ENCODE measurements at places on chromosomes 12 and 14.

GRCh38 chr12:4238577-4238976 lies 35.0 kb upstream of the CCND2 start:
- no peak for ATAC-seq

- ATAC-seq = no peak
Observed at GRCh38 chr12:128840862-128841468, 12.3 kb upstream of the GLT1D1 start.

GRCh38 chr12:614411-614970 lies 48.8 kb downstream of the NINJ2 start:
- peak; percentile 50 for ATAC-seq

DNA sequence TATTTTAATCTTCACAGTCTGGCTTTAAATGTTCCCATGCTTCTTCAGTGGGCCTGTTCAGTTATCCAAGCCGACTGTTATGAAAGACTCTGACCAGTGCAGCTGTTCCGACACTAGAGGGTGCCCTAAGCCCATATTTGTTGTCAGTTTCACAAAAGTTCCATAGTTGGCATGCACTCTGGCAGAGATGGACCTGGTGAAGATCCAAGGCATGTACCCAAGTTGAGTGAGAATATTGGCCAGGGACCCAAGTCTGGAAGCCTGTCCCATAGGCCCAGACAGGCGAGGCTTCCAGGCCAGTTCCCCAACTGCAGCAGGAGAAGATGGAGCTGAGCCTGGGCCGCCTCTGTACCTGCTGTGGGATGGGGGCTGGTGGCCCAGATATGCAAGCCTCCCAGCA lies 27.4 kb upstream of the GUCY2C start:
- ATAC-seq = no peak

DNA sequence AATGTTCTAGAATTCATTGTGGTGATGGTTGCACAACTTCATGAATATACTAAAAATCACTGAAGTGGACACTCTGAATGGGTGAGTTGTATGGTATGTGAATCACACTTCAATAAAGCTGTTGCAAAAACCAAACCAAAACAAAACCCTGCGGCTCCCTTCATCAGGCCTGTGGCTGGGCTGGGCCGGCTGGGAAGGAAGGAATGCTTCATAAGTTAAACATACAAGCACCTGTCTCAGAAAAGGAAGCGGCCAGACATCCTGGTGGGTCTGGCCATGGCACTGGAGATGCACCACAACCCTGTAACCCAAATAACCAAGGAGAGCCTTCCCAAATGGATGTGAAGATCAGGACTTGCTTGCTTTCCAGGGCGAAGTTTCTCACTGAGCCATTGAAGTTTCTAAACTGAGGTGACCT lies 34.9 kb downstream of the TTC7B start:
- ATAC-seq = no peak

- no peak for ATAC-seq
Observed at GRCh38 chr14:82403987-82404386, 870.3 kb upstream of the SEL1L start.

- ATAC-seq = no peak
Observed at GRCh38 chr12:52351196-52352059, 15.9 kb downstream of the KRT85 start.

- no peak for ATAC-seq
Observed at GRCh38 chr12:75239987-75240386, 30.3 kb upstream of the KCNC2 start.

DNA sequence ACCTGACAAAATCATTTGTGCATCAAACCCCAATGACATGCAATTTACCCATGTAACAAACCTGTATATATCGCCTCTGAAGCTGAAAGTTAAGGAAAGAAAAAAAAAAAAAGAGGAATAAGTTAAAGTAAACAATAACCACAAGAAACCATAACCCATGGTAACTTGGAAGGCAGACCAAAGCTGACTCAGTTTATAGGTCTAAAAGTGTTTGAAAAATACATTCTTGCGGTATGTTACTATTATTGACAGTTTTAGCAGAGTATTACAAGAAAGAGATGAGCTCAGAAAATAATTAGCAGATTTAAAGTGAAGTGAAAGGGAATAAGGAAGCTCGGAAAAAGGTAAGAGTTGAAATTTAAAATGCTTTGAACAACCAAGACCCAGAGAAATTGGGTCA lies 34.4 kb upstream of the MGAT4C start:
- ATAC-seq = no peak

GRCh38 chr14:33914676-33915516 lies 36.0 kb downstream of the EGLN3 start:
- ATAC-seq = peak; percentile 63

DNA sequence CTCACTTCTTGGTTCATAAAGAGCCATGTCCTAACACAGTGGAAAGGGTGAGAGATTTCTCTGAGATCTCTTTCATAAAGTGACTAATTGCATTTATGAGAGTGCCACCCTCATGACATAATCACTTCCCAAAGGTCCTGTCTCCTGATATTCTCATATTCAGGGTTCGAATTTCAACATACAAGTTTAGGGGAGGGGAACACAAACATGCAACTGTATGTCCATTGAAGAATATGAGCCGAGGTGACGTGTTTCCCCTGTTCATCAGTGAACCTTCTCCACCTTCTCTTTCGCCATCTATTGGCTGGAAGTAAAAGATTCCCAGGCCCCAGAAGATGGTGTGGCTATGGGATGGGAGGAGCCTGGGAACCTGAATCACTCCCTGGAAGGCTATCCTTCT lies 354.2 kb upstream of the ATP2B1 start:
- peak; percentile 63 for ATAC-seq

DNA sequence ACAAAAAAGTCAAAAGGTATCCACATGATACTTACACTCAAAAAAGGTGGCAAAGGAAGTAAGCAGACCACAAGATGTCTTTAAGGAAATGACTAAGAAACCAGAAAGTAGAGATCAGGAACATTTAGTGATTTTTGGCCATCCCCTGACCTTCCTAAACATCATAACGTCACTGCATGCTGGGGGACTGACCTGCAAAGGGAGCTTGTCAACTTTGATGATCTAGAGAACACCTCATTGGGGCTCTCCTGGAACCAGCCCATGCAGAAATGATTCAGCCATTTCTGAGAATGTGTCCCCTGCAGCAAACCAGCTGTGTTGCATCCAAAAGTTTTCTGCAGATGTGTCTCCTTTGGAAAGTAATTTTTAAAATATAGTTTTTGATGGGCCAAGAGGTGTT lies 152.2 kb upstream of the RASSF8 start:
- ATAC-seq = no peak

- no peak for ATAC-seq
Observed at GRCh38 chr12:25792031-25792430, 166.5 kb upstream of the RASSF8 start.

DNA sequence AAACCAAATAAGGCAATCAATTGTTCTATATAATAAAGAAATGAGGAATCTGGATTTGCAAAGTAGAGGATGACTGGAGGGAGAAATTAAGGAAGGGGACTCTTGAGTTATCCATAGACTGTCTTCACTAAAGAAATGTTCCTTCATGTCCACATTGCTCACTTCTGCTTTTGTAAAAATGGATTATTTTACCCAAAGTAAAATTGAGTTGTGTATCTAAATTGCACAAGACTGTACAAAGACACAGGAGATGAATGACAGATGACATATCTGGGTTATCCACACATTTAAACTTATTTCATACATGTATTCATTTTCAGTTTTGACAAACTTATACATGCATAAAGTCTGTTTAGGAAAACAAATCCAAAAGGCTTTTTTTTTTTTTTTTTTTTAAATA lies 11.3 kb downstream of the ATP2B1 start:
- ATAC-seq = no peak

DNA sequence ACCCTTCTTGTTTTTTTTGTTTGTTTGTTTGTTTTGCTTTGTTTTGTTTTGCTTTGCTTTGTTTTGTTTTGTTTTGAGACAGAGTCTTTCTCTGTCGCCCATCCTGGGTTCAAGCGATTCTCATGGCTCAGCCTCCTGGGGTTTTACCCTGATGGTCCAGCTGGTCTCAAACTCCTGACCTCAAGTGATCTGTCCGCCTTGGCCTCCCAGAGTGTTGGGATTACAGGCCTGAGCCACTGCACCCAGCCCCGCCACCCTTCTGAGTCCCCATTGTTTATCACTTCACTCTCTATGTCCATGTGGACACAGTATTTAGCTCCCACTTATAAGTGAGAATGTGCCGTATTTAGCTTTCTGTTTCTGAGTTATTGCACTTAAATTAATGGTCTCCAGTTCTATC lies 36.9 kb upstream of the BICD1 start:
- ATAC-seq = no peak

- peak; percentile 47 for ATAC-seq
Observed at GRCh38 chr12:96578526-96579125, 89.2 kb downstream of the CFAP54 start.

DNA sequence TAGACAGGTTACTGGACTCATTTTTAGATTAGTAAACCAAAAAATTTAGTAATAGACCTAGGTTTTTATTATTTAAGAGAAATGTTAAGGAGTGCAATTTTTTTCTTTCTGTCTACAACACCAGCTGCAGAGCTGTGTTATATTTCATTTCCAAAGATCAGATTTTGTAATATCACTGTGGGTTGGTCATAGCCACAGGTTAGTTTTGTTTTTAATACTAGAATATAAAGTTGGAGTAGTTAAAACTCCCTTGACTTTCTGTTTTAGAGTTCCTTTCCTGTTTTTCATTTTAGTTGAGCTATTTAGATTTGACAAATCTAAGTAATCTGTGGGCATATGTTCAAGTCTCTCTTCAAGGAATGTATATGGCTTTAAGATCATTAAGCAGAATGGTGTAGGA lies 30.7 kb upstream of the GARIN2 start:
- ATAC-seq = no peak

- no peak for ATAC-seq
Observed at GRCh38 chr14:99412117-99413061, 68.3 kb downstream of the SETD3 start.

GRCh38 chr12:45828402-45828801 lies 98.9 kb downstream of the ARID2 start:
- ATAC-seq = no peak

DNA sequence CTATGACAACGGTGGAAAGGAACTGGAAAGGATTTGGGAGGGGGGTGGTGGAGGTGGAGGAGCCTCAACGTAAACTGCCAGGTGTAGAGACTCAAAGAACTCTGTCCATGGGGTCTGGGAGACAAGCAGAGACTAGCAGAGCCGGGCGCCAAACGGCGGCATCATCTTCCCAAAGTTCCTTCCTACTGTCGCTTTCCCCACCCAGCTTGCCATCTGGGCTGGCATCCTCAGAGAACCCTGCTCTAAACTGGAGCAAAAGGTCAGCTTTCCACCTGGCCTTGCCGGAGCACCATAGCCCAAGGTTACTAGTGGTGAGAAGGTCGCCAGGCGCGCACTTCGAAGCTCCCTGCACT lies 4.0 kb upstream of the IRF2BPL start:
- ATAC-seq = no peak

DNA sequence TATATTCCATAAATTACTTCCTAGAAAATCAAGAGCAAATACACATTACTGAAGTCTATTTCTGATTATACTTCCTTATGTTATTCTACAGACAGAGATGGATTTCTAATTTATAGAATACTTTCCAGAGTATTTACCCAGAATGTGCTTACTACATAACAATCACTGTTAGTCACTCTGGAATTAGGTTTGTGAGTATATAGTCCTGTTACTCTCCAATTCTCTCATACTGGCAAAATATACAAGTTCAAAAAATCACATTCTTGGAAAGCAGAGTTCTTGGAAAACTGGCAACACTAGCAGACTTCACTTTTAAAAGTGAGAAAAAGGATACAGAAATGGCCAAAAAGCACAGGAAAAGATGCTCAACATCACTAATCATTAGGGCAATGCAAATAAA lies 7.3 kb downstream of the PPP2R5E start:
- no peak for ATAC-seq

- ATAC-seq = no peak
Observed at GRCh38 chr14:38522724-38523123, 266.8 kb upstream of the CLEC14A start.

DNA sequence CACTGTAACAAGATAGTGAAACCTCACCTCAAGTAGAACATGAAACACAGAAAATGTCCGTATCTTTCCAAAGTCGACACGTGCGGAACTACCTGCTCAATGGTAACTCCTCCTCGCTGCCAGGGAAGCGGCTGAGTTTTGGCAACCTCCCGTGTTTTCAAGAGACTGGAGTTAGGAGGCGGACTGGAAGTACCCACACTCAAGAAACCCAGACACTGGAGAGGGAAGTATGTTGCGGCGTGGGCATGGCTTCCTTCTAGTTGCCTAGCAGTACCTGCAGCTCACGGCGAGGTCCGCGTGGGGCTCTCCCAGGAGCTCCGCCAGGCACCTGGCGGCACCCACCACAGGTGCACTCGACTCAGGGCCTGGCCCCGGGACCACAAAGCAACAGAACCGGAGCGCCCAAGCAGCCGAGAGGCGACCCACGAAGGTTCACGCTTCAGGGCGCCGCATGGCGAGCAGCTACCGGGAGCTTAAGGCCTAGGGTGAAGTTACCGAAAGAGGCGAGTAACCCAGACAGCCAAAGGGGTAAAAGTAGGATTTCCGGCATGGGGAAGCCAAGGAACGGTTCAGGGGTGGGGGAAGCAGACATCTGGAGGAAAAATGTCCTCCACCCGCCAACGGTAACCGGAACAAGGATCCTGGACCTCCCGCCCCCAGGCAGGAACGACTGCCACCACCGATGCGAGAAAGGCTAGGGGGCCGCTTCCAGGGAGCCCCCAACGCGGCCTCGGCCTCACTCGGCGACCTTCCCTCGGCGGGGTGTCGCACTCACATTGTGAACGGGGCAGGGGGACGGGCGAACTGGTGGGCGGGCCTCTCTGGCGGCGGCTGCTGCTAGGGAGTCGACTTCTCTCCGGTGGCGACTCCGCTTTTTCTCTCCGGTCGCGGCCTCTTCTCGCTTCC lies 608 bp downstream of the PTGES3 start:
- ATAC-seq = peak; percentile 5

DNA sequence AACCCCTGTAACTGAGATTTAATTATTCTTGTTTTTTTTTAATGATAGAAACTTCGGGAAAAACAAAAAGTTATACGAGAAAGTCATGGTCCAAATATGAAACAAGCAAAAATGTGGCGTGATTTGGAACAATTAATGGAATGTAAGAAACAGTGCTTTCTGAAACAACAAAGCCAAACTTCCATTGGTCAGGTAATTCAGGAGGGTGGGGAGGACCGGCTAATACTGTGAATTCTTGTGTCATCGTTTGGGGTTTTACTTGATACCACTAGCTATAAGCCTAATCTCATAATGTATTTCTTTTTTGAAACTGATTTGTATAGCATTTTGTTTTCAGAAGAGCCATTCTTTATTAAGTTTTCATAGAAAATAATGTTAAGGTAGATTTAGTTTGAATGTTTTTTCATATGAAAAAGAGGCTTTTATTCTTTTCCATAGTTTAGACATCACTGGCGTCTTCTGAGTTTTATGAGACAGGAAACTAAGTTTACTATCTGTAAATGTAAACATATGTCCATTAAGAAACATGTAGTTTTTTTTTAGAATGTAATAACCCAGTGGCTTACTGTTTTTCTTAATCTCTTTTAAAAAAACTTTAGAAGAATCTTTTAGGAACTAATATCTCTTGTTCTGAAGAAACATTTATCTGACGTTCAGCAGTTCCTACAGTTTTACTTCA lies 62.9 kb upstream of the ATP2A2 start:
- no peak for ATAC-seq

Measured in motor neuron (in vitro differentiated cells).